ENCODE measurements at places on chromosomes 1 and 21.

DNA sequence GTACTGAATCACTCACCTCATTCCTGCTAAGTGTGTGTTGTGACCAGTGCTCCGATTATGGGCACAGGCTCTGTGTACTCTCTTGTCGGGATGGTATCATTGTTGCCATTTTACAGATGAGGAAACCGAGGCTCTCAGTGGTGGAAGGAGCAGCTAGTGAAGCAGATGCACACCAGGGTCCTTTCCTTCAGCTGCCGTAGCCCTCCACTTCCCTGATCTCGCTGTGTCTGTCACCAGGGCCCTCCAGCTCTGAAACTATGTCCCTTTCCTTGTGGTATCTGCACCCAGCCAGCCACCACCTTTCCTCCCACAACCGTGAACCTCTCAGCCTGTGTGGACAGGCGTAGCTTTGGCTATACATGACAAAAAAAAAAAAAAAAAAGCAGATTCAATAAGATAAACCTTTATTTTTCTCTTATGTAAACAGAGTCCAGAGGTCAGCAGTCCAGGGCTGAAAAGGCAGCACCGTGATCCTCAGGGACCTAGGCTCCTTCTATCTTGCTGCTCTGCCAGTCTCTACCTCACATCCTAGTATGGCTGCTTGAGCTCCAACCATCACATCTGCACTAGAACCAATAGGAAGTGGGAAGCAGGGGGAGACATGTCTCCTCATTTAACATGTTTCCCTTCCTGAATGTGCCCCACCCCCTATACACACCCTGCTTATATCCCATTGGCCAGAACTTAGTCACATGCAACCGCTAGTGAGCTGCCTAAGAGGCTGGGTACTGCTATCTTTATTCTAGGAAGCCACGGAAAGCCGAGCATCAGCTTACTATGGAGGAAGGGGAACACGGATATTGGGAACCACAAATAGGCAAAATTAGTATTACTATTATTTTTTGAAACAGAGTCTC lies 44.3 kb downstream of the TMEM51 start:
- DNase-seq, result no peak

- DNase-seq, result no peak
These were observed 55.5 kb downstream of the PLA2G4A start for GRCh38 chr1:186884251-186884650.

DNA sequence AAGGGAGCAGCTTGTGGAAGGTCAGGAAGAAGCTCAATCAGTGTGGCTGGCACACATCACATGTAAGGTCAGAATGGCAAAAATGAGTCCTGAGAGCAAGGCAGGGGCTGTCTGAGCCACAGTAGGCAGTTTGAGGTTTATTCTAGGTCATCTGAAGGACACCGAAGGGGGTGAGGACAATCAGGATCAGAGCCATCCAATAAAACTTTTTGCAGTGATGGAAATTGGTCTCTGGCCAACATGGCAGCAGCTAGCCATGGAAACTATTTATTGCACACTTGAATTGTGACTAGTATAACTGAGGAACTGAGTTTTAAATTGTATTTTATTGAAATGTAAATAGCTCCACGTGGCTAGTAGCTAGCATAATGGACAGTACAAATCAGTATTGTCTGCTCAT lies 97.0 kb upstream of the CACNA1E start:
- no peak for DNase-seq

GRCh38 chr21:35488946-35489345 lies 439.8 kb upstream of the RUNX1 start:
- DNase-seq, result no peak

GRCh38 chr1:3543076-3544039 lies 68.0 kb downstream of the MEGF6 start:
- DNase-seq, result no peak

DNA sequence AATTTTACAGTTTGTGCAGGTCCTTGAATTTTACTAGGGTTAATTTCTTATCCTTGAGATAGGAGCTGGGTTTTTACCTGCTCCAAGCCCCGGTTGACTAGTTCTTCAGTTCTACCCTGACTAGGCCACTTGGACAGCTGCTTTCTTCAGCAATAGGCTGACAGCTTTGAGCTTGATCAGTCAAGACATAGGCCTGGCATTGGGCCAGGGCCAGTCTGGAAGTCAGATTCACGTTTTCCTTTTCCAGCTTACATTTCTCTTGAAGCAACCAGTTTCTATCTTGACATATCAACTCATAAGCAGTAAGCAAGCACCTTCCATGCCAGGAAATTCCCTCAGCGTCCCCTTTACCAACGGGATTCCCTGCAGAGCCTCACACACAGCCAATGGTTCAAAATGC lies 63.7 kb upstream of the AJAP1 start:
- no peak for DNase-seq

DNA sequence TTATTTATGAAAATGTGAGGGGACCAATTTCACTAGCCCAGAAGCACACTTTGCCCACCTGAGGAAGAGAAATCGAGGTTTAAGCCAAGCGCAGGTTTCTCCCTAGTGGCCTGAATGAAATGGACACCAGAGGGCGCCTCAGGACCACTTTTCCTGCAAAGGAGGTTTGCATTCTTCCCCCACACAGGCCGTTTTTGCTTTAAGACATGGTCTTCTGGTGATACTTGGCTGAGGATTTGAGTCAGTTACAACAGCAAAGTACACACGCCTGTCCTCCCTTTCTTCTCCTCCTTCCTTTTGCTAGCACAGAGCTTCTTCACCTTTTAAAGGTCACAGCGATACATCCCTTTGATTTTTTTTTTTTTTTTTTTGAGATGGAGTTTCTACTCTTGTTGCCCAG lies 5.4 kb downstream of the PLA2G2E start:
- peak; percentile 73 for DNase-seq

DNA sequence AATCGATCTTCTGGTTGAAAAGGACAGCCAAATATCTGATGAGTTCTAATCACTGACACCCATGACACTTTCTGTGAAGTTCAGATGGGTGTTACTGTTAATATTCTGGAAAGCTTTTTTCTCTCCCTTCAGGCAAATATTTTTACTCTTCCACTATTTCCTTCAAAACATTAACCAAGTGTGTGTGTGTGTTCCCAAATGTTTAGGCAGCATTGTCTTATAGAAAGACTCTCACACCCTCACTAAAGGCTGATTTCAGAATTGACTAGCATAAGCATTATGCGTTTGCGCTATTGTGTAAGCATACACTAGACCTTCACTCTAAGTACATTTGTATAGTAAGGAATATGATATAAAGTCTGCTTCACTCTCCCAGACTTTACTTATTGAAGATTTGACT lies 24.7 kb downstream of the WARS2 start:
- DNase-seq, result no peak

DNA sequence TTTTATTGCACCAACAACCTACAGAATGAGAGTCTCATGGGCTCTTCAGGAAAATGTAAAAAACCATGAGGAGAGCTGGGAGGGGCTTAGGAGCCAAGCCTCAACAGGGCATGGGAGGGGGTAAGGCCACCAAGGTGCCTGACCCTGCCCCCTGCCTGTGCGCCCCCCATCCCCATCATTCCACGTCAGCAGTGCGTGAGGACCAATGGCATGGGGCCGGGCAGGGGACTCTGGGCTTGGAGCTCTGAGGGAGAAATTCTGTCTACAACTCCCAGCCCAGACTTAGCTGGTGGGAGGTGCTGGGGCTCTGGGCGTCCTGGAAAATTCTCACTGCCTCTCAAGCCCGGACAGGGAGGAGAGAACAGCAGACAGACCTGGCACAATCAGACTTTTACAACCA lies 5.2 kb upstream of the CAMK2N1 start:
- no peak for DNase-seq

DNA sequence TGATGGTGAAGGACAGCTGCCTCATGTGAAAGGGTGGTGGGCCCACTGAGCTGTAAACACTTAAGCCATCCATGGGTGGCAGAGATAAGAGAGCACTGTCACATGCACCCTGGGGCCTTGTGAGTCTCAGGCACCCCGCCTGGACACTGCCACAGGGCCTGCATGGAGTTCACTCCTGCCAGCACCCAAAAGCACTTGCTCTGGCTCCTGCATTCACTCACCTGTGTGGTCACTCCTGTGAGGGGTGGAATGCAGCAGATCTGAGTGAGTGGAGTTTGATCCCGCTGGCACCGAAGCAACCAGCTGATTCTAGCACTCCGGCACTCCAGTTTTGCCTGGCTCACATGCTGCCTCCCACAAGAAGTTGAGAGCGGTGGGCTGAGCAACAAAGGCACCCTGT lies 1142.1 kb upstream of the PRMT6 start:
- no peak for DNase-seq

- DNase-seq, result no peak
These were observed 21.0 kb downstream of the MMEL1 start for GRCh38 chr1:2611621-2612437.

GRCh38 chr1:21042929-21043605 lies 133.6 kb downstream of the EIF4G3 start:
- no peak for DNase-seq

- DNase-seq, result no peak
These were observed 29.9 kb downstream of the LRRC38 start for GRCh38 chr1:13483946-13484345.

GRCh38 chr1:109910963-109911798 lies 532 bp downstream of the CSF1 start:
- DNase-seq, result peak; percentile 21

All from stimulated activated CD4-positive, alpha-beta T cell treated with anti-CD3 and anti-CD28 coated beads, TNF-alpha, amount 100 ng/mL, for 4 hours (primary cell).